ENCODE measurements at places on chromosomes 7 and 10.

- no peak overlapping the region for H3K27ac ChIP-seq
- no peak overlapping the region for H3K4me3 ChIP-seq
- no peak for DNase-seq
Measured at GRCh38 chr7:86976958-86977357, 82.5 kb downstream of the ELAPOR2 start.

DNA sequence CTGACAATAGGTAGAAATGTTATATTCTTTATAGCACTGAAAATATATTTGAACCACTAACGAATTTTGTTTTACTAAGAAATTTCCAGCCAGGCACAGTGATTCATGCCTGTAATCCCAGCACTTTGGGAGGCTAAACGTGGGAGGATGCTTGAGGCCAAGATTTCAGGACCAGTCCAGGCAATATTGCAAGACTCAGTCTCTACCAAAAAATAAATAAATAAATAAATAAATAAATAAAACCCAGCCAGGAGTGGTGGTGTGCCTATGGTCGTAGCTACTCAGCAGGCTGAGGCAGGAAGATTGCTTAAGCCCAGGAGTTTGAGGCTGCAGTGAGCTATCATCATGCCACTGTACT is 39.8 kb downstream of the PIP4K2A start:
- peaks cover 2% of the 10 kb centered on the region for H3K4me1 ChIP-seq
- no peak overlapping the region for H3K27ac ChIP-seq
- no peaks in the 10 kb centered on the region for H3K36me3 ChIP-seq

- H3K36me3 ChIP-seq = no peaks in the 10 kb centered on the region
- no peak overlapping the region for H3K27ac ChIP-seq
- DNase-seq = no peak
- no peaks in the 10 kb centered on the region for H3K4me1 ChIP-seq
Measured at GRCh38 chr7:4209966-4210365, 472.1 kb upstream of the FOXK1 start.

GRCh38 chr7:155003092-155003375 is at the start of gene PAXIP1:
Gene PAXIP1 (minus strand): TSS chr7:155003124. CDS start chr7:155002929, 195 bp downstream.
- no peaks in the 10 kb centered on the region for H3K36me3 ChIP-seq
- peaks cover 10% of the 10 kb centered on the region for H3K4me1 ChIP-seq
- H3K27me3 ChIP-seq = no peaks in the 10 kb centered on the region
- H3K27ac ChIP-seq = peak within 1 kb of the TSS; percentile 95

DNA sequence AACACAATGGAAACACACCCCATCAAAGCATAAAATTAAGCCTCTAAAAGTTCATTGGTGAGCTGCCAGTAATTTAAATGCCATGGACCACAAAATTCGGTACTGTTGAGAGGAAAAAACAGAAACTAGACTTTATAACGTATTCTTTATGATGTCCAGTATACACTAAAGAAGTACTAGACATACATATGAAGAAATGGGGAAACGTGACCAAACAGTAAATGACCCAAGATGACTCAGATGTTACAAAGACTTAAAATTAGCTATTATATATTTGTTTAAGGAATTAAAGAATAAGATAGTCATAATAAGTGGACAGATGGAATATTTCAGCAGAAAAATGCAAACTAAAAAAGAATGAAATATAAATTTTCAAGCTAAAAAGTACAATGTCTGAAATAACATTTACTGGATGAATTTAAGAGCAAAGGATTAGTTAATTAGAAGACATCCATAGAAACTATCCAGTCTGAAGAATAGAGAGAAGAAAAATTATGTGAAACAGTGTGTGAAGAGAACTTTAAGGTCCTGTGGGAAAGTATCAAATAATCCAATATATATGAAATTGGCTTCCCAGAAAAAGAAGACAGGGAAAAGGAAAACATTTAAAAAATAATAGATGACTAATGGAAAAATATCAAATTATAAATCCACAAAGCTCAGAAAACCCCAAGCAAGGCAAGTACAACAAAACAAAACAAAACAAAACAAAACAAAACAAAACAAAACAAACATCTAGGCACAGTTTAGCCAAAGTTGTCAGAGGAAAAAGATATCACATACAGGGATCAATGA is 69.4 kb downstream of the SAMD9 start:
- no peak for DNase-seq
- H3K27ac ChIP-seq = no peak overlapping the region
- H3K4me3 ChIP-seq = no peak overlapping the region
- H3K27me3 ChIP-seq = no peaks in the 10 kb centered on the region

DNA sequence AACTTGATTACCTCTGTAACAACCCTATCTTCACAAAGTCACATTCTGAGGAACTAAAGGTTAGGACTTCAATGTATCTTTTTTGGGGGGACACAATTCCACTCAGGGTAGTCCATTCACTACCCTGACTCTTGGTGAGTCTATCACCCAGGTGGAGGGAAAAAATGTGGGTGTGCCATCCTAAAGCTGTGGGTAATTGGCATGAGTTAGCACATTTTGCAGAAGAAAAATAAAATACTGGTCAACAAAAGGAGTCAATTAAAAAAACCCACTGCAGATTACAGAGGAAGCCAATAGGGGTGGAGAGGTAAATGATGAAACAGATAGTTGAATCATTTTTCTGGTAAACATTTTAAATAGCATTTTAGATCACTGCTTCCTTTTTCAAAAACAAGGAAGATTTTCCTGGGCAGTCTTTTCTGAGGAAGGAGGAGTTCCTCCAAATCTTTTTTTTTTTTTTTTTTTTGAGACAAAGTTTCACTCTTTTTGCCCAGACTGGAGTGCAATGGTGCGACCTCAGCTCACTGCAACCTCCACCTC is 5.1 kb upstream of the BLVRA start:
- no peaks in the 10 kb centered on the region for H3K36me3 ChIP-seq
- no peak for DNase-seq
- no peak overlapping the region for H3K27ac ChIP-seq
- no peak overlapping the region for H3K4me3 ChIP-seq
- H3K4me1 ChIP-seq = no peaks in the 10 kb centered on the region

GRCh38 chr7:99036546-99037111 is 107.3 kb downstream of the SMURF1 start:
- H3K27me3 ChIP-seq = no peaks in the 10 kb centered on the region
- H3K4me1 ChIP-seq = no peaks in the 10 kb centered on the region
- no peak overlapping the region for H3K4me3 ChIP-seq

DNA sequence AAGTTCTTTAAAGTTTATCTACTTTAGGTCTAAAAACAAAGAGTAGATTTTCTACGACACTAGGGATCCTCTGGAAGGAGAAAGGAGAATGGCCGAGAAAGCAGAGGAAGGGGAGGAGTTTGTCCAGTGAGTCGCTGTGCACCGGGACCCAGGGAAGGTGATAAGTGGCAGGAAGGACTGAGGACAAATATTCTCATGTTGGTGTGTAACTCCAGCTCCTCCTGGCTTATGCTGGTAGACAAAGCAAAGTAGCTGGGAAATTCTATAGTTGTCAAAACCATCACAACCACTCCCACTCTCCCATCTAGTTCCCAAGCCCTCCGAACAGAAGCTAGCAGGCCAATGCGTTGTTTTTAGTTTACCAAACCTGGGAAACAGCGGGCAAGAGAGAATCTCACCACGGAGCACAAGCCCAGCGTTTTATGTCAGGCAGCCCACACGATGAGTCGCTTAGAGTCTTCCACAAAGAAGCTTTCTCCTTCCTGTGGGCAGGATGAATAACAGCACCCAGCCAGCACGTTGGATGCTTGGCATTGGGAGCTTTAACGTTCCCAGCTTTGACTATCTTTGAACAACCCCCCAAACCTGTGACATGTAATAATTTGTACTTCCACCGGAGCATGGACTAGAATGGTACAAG is 32.9 kb upstream of the JCAD start:
- no peaks in the 10 kb centered on the region for H3K36me3 ChIP-seq
- H3K4me3 ChIP-seq = no peak overlapping the region
- H3K27me3 ChIP-seq = no peaks in the 10 kb centered on the region
- no peak for DNase-seq
- H3K4me1 ChIP-seq = peaks cover 2% of the 10 kb centered on the region
- H3K27ac ChIP-seq = no peak overlapping the region

DNA sequence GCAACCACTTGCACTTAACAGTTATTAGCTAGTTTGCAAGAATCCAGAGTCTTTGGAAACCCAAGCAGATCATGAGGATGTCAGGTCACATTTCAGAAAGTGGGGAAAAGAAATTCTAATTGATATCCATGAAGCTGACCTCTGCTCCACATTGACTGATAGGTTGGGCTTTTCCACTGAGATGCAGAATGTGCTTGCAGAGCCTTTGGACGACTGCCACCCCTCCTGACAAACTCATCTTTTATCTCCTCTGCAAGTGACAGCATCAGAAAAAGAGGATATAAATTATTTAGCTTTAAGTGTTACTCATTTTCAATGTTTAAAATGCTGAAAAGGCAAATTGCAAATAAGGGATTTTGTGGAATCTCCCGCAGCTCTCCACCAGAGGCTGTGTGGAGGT is 75.3 kb downstream of the C10orf90 start:
- H3K36me3 ChIP-seq = no peaks in the 10 kb centered on the region
- H3K4me3 ChIP-seq = no peak overlapping the region
- H3K27me3 ChIP-seq = no peaks in the 10 kb centered on the region
- H3K27ac ChIP-seq = no peak overlapping the region
- no peaks in the 10 kb centered on the region for H3K4me1 ChIP-seq

GRCh38 chr10:131129544-131129943 is 182.0 kb downstream of the TCERG1L start:
- no peaks in the 10 kb centered on the region for H3K27me3 ChIP-seq
- peaks cover 18% of the 10 kb centered on the region for H3K4me1 ChIP-seq
- no peak overlapping the region for H3K27ac ChIP-seq
- no peak for DNase-seq

GRCh38 chr7:114082642-114083165 is 163.9 kb upstream of the PPP1R3A start:
- no peak overlapping the region for H3K27ac ChIP-seq
- H3K4me3 ChIP-seq = peak overlapping the region; percentile 80
- no peaks in the 10 kb centered on the region for H3K27me3 ChIP-seq
- no peak for DNase-seq

- no peaks in the 10 kb centered on the region for H3K4me1 ChIP-seq
- no peak overlapping the region for H3K4me3 ChIP-seq
- no peaks in the 10 kb centered on the region for H3K36me3 ChIP-seq
- DNase-seq = no peak
- H3K27me3 ChIP-seq = no peaks in the 10 kb centered on the region
Measured at GRCh38 chr10:10208196-10208595, 809.5 kb upstream of the CELF2 start.

DNA sequence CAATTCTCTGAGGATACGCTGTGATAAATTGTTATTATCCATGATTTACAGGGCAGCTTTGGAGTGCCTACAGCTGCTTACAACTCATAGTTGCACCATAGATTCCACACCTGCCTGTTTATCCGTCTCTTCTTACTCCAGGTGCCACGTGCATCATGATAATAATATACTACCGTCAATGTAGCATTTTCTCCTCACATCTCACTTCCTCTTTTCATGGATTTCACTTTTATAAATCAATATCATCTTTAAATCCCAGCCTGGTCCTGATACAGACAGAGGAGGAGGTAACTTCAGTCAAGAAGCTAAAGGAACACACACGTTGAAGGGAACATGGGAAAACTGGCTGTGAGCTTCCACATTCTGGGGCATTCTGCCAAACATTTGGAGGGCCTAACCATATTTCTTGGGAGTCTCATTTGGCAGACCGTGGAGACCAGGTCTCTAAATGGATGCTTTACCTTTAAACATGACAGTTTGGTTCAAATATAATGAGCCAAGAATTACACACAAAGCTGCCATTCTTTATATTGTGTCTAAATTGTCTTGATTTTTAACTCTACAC is 2.4 kb downstream of the CH25H start:
- no peaks in the 10 kb centered on the region for H3K36me3 ChIP-seq
- no peak for DNase-seq
- H3K27ac ChIP-seq = no peak overlapping the region
- no peak overlapping the region for H3K4me3 ChIP-seq
- H3K27me3 ChIP-seq = no peaks in the 10 kb centered on the region

GRCh38 chr7:101828301-101829020 is 11.0 kb downstream of the CUX1 start:
- H3K4me1 ChIP-seq = peaks cover 3% of the 10 kb centered on the region
- H3K36me3 ChIP-seq = no peaks in the 10 kb centered on the region
- no peak overlapping the region for H3K4me3 ChIP-seq
- no peaks in the 10 kb centered on the region for H3K27me3 ChIP-seq
- no peak overlapping the region for H3K27ac ChIP-seq
- DNase-seq = no peak

DNA sequence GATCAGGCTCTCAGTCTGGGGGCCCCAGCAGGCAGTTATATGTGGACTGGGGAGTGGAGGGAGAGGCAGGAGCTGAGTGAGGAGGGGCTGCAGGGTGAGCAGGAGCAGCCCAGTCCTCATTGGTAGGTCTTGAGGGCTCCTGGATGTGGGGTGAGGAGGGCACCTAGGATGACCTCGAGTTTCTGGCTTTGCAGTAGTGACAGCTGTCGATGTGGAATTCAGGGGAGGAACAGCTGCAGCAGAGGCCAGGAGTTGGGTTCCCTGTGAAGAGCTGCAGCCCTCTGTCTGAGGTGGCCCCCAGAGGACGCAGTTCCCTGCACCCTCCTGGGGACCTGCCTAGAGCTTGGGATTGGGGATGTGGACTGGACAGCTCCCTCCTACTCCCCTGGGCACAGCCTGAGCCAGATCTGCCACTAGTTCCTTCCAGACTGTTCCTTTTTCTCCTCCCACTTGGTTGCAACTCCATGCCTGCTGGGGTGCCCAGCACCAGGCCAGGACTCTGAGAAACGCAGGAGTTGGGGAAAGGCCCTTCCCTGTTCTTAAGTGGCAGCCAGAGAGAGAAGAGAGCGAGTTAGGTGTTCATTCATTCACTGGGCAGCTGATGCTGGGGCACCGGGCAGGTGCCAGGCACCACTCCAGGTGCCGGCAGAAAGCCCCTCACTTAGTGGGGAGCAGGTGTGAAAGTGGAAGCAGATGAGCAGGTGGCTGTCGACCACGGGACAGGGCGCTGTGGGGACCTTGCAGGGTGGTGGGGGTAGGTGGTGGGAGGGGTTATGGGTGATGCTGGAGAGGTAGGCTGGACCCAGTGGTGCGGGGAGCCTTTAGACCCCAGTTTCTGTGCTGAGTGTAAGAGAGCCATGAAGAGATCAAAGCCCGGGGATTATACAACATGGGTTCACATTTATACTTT is 57.9 kb downstream of the PRF1 start:
- DNase-seq = no peak
- no peaks in the 10 kb centered on the region for H3K36me3 ChIP-seq
- H3K27me3 ChIP-seq = no peaks in the 10 kb centered on the region
- no peaks in the 10 kb centered on the region for H3K4me1 ChIP-seq
- no peak overlapping the region for H3K4me3 ChIP-seq
- H3K27ac ChIP-seq = no peak overlapping the region

DNA sequence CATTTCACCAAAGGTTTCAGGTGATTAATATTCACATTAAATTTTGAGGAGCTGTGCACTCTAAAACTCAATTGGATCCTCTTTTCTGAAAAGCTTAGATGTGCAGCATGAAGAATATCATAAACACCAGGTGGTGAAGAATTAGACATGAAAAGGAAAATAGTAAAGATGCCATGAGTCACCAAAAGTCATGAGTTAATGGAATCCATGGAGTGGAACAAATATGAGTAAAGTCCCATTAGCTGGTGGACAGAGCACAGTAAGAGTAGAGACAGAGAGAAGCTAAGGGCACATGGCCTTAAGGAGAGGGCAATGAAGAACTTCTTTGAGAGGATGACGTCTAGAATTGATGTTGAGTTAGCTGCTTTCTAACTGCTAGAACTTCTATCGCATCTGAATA is 271.6 kb downstream of the CSTF2T start:
- H3K4me3 ChIP-seq = no peak overlapping the region
- H3K4me1 ChIP-seq = no peaks in the 10 kb centered on the region
- DNase-seq = no peak
